ELF-1 (cell line): ENCODE measurements at places on chromosomes 2 and 18.

DNA sequence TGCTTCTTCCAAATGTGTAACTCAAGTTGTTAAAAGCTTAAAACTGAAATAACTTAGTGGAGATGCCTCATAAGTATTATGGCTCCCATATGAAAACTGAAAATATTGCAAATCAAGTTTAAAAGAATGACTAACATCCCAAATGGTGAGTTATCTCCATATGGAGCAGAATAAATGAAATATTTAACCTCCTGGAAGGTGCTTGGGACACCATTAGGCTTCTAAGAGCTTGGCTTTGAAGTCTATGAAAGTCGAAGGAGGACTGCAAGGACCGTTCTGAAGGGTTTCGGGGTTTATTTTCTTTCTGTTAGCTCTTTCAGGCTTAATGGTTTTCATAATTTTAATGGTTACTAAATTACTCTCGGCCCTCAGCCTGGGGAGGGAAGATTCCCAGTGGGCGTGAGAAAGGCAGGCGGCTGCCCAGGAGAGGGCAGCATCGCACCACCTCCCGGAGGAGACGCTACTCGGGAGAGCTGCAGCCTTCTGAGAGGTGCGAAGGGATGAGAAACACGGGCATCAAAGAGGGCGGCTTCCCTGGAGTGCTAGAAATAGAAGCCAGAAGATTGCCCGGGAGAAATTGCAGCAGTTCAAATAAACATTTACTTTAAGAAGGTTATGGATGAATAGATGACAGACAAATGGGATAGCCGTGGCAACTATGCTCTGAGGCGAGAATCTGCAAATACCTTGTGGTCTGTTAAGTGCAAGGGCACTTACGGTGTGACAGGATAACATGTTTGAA, 43.1 kb downstream of the MAP3K19 start:
- peak; percentile 85 for DNase-seq

DNA sequence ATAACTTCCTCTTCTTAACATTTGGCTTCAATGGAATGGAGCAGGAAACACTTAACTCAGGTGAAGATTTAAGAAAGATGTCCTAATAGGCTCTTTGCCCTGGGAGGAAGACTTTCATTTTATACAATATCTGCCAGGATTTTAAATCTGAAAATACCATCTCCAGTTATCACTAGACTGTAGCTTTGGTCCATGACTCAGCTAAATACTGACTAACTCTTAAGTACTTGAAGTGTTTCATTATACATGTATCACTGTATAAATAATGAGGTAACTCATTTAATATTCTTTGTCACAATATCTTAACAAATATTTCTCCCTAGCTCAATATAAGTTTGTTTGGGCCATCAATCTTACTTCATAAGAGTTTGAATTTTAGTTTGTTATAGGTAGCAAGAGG, 34.7 kb downstream of the RBKS start:
- no peak for DNase-seq

- DNase-seq, result no peak
Measured at GRCh38 chr2:60529785-60530627, 23.4 kb downstream of the BCL11A start.

GRCh38 chr2:24856791-24857211, 63.2 kb downstream of the ADCY3 start:
- DNase-seq, result no peak

DNA sequence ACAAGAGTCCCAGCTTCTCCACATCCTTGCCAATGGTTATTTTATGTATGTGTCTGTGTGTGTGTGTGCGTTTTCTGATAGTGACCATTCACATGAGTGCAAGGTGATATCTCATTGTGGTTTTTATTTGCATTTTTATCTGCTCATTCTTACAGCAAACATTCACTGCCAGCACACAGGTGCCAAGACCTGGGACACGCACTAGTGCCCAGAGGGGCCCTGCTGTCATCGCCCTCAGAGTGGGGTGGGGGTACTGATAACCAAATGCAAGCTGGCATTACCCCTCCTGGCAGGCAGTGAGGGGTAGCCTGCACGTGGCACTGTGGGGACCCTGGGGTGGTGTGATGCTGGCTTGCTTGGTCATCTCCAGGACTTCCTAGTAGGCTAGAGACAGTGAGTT, 285.4 kb downstream of the LPIN1 start:
- no peak for DNase-seq

DNA sequence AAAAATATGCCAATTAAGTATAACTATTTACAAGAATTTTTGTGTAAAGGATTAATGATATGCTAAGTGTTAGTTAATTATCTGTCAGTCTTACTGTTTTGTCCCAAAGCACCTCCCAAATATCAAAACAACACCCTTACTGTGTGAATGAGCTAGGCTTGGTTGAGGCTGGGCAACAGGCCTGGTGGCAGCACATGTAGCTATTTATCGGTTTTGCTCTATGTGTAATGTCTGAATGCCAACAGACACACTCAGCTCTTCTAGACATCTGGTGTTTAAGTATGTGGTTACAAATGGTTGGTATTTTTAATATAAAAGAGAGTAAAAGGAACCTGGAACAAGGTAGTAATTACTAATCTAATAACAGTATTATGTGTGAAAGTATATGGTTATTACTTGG, 175.3 kb downstream of the RAB3GAP1 start:
- no peak for DNase-seq

- DNase-seq, result no peak
Measured at GRCh38 chr2:156947261-156947660, 310.2 kb upstream of the GALNT5 start.

- DNase-seq, result no peak
Measured at GRCh38 chr2:55108456-55109160, 58.4 kb upstream of the RTN4 start.

- no peak for DNase-seq
Measured at GRCh38 chr2:184336688-184337087, 261.6 kb upstream of the ZNF804A start.

DNA sequence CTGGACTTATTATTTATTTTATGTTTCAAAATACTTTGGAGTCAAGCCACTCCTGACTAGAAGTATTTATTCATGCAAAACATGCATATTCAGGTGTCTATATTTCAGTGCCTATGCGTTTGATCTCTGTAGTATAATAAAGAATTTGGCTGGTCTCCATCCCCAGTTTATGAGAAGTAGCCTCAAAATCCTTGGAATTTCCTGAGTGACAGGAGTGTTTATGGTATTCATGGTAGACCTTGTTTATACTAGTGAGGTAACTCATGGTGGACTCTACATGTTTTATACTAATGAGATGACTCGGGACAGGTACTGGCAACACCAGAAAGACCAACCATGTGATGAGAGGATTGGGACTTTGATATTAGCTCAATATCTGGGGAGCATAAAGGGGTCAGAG, 43.9 kb upstream of the CSRNP3 start:
- no peak for DNase-seq

- DNase-seq, result no peak
Measured at GRCh38 chr2:158618891-158619490, 162.2 kb downstream of the PKP4 start.
